ENCODE measurements at places on chromosomes 6 and 20. TPM values are rescaled to one million over a fixed set of nuclear protein-coding genes. Genes with fewer than 3 reads are reported as not detected.

BMP7 gene
- total RNA-seq, result not detected

C6orf118 gene
- not detected for total RNA-seq

PACRG gene
- not detected for total RNA-seq

PPP1R14C gene
- 3.0 TPM for total RNA-seq

CASS4 gene
- 0.04 TPM for total RNA-seq

NR2E1 gene
- not detected for total RNA-seq

GGTLC1 gene
- not detected for total RNA-seq

CCM2L gene
- not detected for total RNA-seq

ABHD16B gene
- total RNA-seq, result not detected

SH3BGRL2 gene
- total RNA-seq, result 3.8 TPM

PHF20 gene
- total RNA-seq, result 56.3 TPM

MYCT1 gene
- total RNA-seq, result 0.55 TPM

NTSR1 gene
- total RNA-seq, result 10.6 TPM

CLDN20 gene
- total RNA-seq, result not detected

ARMC12 gene
- not detected for total RNA-seq

BEND6 gene
- 1.3 TPM for total RNA-seq

NKX2-4 gene
- not detected for total RNA-seq

IL20RA gene
- total RNA-seq, result 6.0 TPM

TNFRSF6B gene
- total RNA-seq, result 41.6 TPM

BPIFB2 gene
- not detected for total RNA-seq

FAM83B gene
- total RNA-seq, result 0.07 TPM

SOBP gene
- total RNA-seq, result 0.17 TPM

ASXL1 gene
- 42.8 TPM for total RNA-seq

MRS2 gene
- total RNA-seq, result 21.3 TPM

DSP gene
- total RNA-seq, result 71.6 TPM

SYNCRIP gene
- 63.8 TPM for total RNA-seq

MYBL2 gene
- total RNA-seq, result 103 TPM
